ENCODE measurements at places on chromosomes 13 and 19.

- no peak for DNase-seq
These were observed 342.2 kb upstream of the KLF12 start for GRCh38 chr13:74476365-74476764.

DNA sequence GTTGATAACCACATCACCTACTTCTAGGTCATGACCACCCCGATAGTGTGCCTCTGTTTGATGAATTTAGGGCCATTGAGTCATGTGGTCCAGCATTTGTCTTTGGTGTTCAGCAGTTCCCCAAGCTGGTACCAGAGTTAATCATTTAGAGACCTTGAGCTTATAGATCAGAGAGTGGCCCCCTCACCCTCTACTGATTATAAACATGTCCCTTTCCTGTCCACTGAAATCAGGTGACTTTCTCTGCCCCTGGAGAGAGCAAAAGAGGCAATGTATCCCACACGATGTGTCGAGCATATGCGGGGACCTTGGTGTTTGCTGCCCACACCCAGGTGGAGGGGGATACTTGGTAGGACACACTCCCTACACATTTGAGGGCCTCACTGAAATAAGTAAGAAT lies 46.3 kb downstream of the C13orf42 start:
- DNase-seq = no peak

GRCh38 chr19:38617283-38617763 lies 430 bp downstream of the MAP4K1 start:
- DNase-seq = no peak

GRCh38 chr13:32902874-32903273 lies 113.3 kb upstream of the KL start:
- DNase-seq = no peak

GRCh38 chr13:40169476-40169875 lies 497.0 kb downstream of the FOXO1 start:
- no peak for DNase-seq

Data from CD4-positive, alpha-beta T cell (primary cell).